ENCODE measurements at places on chromosomes 5 and 9.

DNA sequence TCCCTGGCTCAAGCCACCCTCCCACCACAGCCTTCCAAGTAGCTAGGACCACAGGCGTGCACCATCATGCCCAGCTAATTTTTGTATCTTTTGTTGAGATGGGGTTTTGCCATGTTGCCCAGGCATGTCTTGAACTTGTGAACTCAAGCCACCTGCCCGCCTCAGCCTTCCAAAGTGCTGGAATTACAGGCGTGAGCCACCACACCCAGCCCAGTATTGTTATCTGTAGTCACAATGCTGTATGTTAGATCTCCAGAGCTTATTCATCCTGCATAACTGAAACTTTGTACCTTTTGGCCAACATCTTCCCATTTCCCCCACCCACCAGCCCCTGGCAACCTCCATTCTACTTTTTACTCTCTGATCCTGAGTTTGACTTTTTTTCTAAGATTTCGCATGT, 37.5 kb downstream of the CREBRF start:
- DNase-seq, result no peak

GRCh38 chr5:149887622-149888183, 56.9 kb downstream of the PDE6A start:
- DNase-seq, result no peak

DNA sequence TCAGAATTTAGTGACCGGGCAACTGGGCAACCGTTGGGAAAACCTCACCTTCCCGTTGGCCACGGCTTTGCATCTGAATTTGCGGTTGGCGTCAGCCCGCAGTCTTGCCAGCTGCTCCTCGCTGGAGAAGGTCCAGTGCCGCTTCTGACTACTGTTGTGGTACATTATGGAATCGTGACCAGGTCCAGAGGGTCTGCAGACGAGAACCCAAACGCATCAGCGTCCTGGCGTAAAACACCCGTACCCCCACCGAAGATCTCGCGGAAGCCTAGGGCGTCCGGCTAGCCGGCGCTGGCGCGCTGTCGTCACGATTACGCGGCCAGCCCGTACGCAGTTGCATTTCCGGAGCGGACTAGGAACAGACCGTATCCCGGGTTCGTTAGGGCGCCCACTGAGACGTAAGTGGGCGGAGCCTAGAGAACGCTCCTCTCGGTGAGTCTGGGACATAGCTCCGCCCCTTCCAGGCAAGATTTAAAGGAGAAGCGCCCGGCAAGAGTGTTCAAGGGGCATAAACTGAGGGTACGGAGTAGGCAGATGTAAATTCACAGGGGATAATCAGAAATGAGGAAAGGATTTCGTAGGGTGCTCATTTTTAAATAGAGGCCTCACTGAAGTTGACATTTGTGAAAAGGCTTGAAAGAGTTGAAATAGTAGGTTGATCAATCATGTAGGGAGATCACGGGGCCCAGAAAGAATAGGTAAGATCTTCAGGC, at the start of gene CCNH:
CCNH (minus strand) TSS at position 301 of the 713 bp plus-strand sequence; CDS start at position 165, 136 bp downstream.
- peak; percentile 89 for DNase-seq

DNA sequence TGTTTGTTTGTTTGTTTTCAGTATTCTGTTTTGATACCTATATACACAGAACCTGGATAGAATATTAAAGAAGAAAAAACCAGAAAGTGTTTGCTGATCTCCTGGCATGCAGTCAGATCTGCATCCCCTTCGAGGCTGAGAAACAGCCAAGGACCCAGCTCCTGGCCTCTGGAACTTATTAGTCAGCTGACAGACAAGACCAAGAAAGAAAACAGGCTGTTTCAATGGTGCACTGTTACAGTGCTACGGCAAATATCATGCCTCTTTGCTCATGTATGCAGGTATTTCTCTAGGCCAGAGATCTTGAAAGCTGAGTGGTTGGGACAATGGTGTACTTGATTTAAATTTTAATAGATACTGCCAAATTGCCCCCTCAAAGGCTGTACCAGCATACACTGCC, 95.0 kb downstream of the C5orf15 start:
- DNase-seq, result no peak

DNA sequence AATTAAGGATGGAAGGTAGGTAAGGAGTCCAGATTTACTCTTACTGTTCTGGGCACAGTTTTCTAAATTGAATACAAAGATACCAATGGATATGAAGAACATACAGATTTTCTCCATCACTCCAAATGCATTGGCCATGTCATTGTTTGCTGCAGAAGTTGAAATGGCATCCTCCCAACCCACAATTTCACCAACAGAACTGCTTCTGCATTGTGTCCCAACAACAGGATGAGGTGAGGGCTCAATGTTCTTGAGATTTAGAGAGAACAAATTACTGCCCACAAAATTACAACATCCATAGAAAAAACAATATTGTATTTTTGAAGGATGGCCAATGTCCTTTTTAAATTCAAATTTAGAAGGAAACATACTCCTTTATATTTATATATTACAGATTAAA, 88.9 kb downstream of the NUDT12 start:
- DNase-seq, result no peak

DNA sequence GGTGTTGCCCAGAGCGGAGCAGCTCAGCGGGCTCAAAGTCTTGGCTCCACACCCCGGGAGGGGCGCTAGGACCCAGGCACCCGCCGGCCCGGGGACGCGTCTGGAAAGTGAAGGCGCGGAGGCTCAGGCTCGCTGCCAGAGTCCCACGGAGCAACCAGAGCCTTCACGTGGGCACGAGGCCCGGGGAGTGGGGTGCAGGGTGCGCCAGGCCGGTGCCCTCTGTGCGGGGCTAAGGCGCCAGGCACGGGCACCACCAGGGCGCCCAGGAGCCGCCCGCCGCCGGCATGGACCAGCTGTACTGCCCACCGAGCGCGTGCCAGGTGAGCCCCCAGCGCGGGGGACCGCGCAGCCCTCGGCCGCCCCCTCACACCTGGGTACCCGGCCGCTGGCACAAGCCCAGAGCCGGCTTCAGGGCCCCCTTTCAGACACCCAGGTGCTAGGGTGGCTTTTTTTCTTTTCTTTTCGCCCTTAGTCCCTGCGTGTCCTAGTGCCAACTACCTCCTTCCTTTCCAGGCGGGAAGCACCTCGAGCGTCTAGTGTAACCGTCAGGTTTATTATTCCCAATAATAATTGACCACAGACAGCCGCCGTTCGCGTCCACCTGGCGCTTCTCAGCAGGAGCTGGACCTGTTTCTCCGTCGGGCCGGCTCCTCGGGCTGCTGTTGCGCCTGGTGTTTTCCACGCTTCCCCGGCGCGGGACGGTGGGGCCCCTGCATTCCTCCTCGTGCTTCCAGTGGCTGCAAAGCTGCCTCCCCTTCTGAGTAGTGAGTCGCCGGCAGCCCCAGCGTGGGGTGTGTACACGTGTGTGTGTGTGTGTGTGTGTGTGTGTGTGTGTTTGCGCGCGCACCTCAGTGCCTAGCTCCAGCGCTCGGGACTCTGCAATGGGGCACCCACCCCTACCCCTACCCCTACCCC, 30.1 kb upstream of the PDE8B start:
- DNase-seq, result no peak

DNA sequence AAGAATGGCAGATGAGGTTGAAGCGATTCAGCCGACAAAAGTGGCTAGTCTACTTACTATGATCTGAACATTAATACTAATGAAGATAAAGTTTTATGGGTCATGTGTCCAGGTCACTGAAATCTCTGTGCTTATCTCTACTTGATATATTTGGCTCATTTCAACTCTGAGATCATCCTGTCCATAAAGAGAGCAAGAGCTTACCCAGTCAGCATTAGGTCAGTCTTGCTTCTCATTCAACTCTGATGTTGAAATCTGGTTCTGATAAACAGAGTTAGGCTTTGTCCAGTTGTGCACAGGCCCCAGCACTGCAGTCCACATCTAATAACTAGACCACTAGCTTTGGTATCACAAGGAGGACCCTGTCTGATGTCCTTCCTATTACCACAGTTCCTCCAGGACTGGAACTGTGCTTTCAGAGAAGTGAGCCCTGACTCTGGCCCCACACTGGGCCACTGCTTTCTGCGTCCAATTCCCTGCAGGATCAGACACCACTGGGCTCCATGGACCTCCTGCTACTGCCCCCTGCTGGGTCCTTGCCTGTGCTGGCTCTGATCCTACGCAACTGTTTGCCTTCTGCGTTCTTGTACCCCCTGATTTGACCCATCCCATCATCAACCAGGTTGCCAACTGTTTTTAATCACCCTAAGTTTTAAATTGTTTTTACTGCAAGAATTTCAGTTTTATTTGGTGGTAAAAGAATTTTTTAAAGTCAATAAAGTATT, 23.7 kb upstream of the FAM120A start:
- no peak for DNase-seq

- DNase-seq, result no peak
Observed at GRCh38 chr9:116979456-116979855, 292.4 kb downstream of the TRIM32 start.

DNA sequence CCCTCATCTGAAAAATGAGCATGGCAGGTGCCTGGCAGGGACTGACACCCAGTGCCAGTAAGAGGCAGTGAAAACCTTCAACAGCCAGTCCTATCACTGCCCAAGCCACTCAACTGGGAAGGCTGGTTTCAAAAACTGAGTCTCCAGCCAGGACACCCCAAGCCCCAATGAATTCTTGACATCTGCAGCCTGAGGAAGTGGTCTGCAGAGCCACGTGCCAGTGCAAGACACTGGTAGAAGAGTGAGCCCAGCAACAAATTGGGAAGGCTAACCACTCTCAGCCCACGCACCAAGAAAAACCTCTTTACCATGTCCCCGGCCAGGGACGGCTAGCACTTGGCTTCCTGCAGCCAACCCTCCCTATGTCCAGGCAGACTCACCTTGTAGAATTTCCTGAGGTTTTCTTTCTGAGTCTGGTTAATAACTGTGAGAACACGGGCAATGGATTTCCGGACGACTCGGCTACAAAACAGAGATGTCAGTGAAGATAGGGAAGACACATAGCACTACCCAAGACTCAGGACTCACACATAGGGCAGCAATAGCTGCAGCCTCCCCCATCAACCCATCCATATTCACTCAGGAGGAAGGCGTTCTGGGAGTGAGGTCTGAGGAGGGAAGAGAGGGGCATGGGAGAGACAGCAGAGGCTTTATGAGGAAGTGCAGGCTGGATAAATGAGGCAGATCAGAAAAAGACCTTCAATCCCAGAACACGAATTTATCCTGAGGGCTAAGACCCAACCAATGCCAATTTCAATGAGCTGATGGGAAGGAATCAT, 1.8 kb downstream of the RPL35 start:
- DNase-seq, result no peak

GRCh38 chr5:98639274-98639673, 134.2 kb upstream of the RGMB start:
- no peak for DNase-seq

- no peak for DNase-seq
Observed at GRCh38 chr5:15103130-15103529, 231.6 kb upstream of the ANKH start.

DNA sequence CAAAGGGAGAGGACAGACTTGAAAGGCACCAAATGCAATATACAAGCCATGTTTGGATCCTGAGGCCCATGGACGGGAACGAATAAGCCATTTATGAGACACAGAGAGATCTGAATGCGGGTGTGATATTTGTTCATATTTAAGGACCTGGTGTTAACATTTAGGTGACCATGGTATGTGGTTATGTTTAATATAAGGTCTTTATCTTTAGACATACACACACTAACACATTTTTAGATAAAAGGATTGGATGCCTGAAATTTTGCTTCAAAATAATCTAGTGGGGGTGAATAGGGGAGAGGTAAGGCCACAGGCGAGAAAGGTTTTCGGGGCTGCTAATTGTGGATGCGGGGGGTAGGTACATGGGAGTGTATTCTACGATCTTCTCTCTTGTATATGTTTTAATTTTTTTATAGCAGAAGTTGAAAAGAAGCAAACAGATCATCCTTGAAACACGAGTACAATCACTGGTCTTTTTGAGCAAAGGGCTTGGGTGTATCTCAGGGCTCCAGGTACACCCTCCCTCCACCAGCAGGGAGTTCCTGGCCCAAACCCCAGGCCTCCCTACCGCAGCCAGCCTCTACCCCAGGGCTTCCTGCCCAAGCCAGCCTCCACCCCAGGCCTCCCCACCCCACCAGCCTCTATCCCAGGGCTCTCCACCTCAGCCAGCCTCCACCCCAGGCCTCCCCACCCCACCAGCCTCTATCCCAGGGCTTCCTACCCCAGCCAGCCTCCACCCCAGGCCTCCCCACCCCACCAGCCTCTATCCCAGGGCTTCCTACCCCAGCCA, 12.2 kb downstream of the AKNA start:
- no peak for DNase-seq

GRCh38 chr5:9067154-9067553, 478.7 kb downstream of the SEMA5A start:
- no peak for DNase-seq

DNA sequence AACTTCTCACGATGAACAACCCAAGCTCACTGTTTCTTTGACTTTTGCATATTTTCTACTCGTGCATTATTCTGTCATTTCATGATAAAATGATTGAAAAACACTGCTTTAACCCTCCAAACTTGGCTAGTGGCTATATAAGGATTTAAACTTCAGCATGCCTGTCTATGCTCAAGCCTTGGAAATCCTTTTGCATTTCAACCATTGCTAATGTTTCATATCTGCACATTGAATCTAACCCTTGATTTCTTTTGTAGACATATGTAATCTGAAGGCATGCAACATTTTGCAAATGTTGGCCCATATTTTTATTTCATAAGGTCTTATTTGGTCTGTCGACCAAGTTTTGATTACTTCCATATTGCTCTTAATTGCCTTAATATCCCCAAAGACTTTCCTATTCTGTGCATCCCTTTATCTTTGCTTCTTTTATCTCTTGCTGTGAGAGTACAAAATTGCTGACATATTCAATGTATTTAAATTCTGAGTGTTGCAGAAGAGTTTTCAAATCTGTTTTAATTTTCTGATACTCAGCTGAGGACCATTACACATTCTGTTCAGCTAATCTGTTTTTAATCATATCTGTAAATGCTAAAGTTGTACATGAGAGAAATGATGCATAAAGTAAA, 403.7 kb upstream of the ZNF608 start:
- DNase-seq, result no peak

GRCh38 chr5:123907349-123907748, 395.4 kb downstream of the CSNK1G3 start:
- no peak for DNase-seq

DNA sequence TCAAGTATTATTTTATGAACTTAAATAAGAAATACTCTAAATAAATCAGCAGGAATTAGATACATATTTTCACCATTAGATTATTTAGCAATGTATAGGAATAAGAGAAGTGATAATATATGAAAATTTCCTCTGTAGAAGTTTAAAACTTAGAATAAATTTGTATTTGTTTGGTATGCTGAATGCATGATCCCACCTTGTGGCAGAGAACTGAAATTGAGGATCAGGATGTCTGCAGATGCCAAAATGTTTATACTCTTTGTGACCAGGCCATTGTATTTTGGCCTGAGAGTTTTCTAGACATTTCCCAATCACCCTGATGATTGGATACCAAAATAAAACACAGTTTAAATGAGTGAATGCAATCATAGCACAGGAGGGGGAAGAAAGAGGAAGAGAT, 6.3 kb downstream of the TYRP1 start:
- DNase-seq, result no peak

- no peak for DNase-seq
Observed at GRCh38 chr5:154110716-154111115, 71.9 kb downstream of the MFAP3 start.

- no peak for DNase-seq
Observed at GRCh38 chr9:82732928-82733327, 330.0 kb downstream of the RASEF start.
